Keratinocyte (primary cell): ENCODE measurements at places on chromosomes 16 and 17. TPM values are rescaled to one million over a fixed set of nuclear protein-coding genes. Genes with fewer than 3 reads are reported as not detected.

- H3K27ac ChIP-seq, result no peak overlapping the region
- H3K4me3 ChIP-seq, result no peak overlapping the region
- DNase-seq, result no peak
- H3K36me3 ChIP-seq, result no peaks in the 10 kb centered on the region
- peaks cover 13% of the 10 kb centered on the region for H3K4me1 ChIP-seq
- no peaks in the 10 kb centered on the region for H3K27me3 ChIP-seq
These were observed 11.8 kb upstream of the PECAM1 start for GRCh38 chr17:64402469-64402868.

- H3K27ac ChIP-seq, result no peak overlapping the region
- no peaks in the 10 kb centered on the region for H3K4me1 ChIP-seq
These were observed 6.5 kb downstream of the MFSD6L start for GRCh38 chr17:8792646-8793045.

GRCh38 chr17:1542316-1542715, 20.3 kb downstream of the PITPNA start:
- no peaks in the 10 kb centered on the region for H3K27me3 ChIP-seq
- H3K27ac ChIP-seq, result no peak overlapping the region
- peaks cover 19% of the 10 kb centered on the region for H3K4me1 ChIP-seq
- DNase-seq, result no peak
- peaks cover 28% of the 10 kb centered on the region for H3K36me3 ChIP-seq
- H3K4me3 ChIP-seq, result no peak overlapping the region

DNA sequence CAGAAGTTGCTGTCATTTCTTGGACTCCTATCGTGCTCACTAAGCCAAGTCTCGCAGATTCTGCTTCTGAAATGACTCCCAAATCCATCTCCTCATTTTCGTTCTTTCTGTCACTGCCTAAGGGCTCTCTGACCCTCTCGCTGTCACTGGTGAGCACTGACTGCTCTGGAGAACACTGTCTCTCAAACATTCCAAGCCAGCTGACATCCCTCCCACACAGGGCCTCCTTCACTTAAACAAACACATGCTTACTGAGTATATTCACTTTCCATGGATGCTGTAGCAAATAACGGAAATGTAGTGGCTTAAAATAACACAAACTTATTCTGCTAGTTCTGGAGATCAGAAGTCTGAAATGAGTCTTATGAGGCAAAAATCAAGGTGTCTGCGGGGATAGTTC, 18.8 kb downstream of the CACNG1 start:
- no peaks in the 10 kb centered on the region for H3K36me3 ChIP-seq
- no peak overlapping the region for H3K4me3 ChIP-seq
- no peak overlapping the region for H3K27ac ChIP-seq
- DNase-seq, result no peak
- no peaks in the 10 kb centered on the region for H3K4me1 ChIP-seq
- H3K27me3 ChIP-seq, result no peaks in the 10 kb centered on the region

DNA sequence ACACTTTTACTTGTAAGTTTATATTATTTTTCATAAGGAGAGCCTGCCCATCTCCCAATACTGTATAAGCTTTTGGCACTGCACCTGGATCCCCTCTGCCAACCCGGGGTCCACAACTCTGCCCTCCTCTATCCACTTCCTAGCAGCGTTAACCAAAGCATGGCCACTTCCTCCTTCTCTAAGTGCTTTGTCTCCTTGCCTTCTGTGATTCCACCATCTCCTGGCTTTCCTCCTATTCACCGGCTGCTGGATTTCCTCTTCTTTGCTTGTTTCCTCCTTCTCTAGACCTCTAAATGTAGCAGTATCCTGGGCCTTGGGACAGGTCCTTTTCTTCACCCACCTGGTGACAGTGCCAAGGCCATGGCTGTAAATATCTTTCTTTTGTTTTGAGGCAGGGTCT, 20.0 kb upstream of the WFIKKN2 start:
- no peak for DNase-seq
- H3K4me1 ChIP-seq, result peaks cover 16% of the 10 kb centered on the region
- no peak overlapping the region for H3K4me3 ChIP-seq
- no peak overlapping the region for H3K27ac ChIP-seq

DNA sequence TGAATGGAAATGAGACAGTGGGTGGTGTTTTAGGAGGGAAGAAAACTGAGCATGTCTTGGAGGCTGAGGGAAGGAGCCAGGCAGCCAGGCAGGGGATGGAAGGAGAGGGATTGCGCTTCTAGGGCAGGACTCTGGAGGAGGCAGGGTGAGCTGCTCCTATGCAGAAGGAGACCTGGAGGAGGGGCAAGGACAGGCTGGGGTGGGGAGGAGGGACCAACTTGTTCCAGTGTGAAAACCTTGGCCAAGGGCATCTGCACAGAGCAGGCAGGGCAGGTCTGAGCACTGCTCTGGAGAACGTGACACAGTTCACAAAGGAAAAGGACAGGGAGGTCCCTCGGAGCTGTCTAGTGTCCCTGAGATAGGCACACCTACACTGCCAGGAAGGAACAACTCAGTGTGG, 5.5 kb downstream of the GALK1 start:
- no peaks in the 10 kb centered on the region for H3K27me3 ChIP-seq
- no peak overlapping the region for H3K4me3 ChIP-seq
- H3K4me1 ChIP-seq, result no peaks in the 10 kb centered on the region
- DNase-seq, result no peak
- H3K27ac ChIP-seq, result no peak overlapping the region

LRRC59 gene
- 90.4 to 162 TPM (median 152 TPM) in 3 replicates for polyA plus RNA-seq
